ENCODE measurements at places on chromosomes 4 and X.

GRCh38 chr4:15714646-15715435 lies 12.0 kb downstream of the BST1 start:
- no peak for DNase-seq

DNA sequence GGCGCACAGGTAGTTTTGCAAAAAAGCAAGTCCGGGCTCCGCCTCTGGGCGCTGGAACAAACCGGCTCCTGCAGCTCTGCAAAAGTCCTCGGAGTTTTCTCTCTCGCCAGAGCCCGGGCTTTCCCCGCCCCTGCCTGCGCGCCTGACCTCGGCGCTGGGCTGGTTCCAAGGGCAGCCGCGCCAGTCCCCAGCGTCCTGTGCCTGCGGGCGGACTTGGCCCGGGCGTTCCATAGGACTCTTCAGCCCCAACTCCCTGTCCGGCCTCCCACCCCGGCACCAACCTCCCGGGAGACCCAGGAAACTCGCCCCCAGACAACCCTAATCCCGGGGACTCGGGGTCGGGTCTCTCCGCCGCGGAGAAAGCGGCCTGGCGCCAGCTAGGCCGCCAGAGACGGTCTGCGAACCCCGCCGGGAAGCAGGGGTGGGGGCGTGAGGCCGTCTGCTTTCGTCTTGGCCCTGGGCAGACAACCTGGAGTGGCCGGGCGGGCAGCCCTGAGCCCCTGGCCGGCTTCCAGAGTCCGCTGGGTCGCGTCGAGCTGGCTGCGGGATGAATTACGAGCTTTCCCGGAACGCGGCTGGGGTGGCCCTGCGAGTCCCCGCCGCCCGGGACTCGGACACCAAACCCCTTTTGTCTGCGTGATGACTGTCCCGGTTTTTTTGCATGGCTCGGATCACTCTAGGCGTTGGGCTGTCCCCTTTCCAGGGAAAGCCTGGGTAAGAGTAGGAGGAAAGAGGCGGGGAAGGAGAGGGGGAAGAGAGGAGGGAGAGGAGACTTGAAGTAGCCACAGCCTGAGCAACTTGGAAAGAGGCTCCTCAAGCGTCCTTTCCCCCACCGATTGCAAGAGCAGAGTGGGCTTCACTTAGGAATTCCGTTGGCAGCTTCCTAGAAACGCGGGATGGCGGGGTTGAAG lies 916 bp downstream of the MXRA5 start:
- DNase-seq, result no peak

DNA sequence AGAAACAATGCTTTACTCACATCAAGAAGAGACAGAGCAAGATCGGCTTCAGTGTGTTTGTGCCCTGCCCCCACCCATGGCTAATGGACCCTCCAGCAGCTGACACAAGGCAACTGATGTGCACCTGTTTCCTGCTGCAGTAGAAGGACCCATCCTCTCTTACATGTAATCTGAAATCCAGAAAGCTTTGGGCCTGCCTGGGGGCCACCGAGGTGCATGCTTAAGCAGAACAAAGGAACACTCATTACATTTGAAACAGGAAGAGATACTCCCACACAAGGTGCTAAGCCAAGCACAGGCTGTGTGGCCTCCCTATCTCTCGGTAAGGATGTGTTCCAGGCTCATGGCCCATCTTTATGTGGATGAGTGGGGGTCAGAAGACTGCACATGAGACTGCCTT lies 338.0 kb downstream of the SPOCK3 start:
- no peak for DNase-seq

GRCh38 chr4:144705601-144706590 lies 59.9 kb downstream of the HHIP start:
- DNase-seq, result no peak

DNA sequence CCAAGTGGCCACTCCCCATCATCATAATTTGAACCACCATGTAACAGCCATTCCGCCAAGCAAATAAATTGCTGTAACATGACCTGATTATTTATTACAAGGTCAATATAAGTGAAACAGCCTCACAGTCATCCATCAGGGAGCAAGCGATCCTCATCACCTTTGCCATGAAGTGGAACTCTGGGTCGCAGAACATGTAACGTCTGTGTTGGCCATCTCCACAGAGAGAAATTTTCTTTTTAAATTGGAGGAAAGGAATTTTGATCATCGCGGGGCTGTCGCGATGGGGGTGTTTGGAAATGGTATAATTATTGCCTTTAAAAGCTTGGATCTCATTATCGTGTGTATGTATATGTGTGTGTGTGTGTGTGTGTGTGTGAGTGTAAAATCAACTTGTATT lies 90.2 kb downstream of the SHOX start:
- DNase-seq, result no peak

GRCh38 chrX:19585332-19586082 lies 70.2 kb upstream of the MAP3K15 start:
- DNase-seq, result no peak

DNA sequence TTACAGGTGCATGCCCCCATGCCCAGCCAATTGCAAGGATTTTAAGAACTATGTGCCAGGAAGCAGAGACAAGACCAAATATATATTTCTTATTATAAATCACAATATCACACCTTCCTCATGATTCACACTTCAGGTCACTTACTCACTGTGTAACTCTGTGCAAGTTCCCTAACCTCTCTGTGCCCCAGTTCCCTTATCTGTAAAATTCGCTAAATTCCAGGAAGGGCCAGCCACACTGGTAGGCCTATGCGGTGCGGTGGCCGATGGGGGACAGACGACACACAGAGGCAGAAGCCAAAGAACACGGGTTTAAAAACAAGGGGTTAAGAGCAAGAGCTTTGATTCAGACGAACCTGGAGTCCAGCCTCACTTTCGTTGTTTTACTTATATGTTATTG lies 2.8 kb downstream of the TRIM2 start:
- no peak for DNase-seq

Data from caudate nucleus (tissue), 63 donors.